Immature natural killer cell (primary cell): ENCODE measurements at places on chromosomes 1 and 21. TPM values are rescaled to one million over a fixed set of nuclear protein-coding genes. Genes with fewer than 3 reads are reported as not detected.

PSRC1 gene
- 0.69 TPM for polyA plus RNA-seq

WNT9A gene
- not detected for polyA plus RNA-seq

- DNase-seq: no peak
- H3K4me3 ChIP-seq: no peak overlapping the region
- no peaks in the 10 kb centered on the region for H3K27me3 ChIP-seq
- peaks cover 4% of the 10 kb centered on the region for H3K36me3 ChIP-seq
- H3K4me1 ChIP-seq: no peaks in the 10 kb centered on the region
Observed at GRCh38 chr1:81703756-81704463, 96.8 kb upstream of the ADGRL2 start.

GRCh38 chr1:91455334-91455733, 45.3 kb upstream of the CDC7 start:
- no peak overlapping the region for H3K4me3 ChIP-seq
- no peak overlapping the region for H3K27ac ChIP-seq
- H3K27me3 ChIP-seq: no peaks in the 10 kb centered on the region
- no peaks in the 10 kb centered on the region for H3K36me3 ChIP-seq
- no peak for DNase-seq
- no peaks in the 10 kb centered on the region for H3K4me1 ChIP-seq

GRCh38 chr21:29209696-29210095, 79.3 kb downstream of the MAP3K7CL start:
- H3K4me1 ChIP-seq: no peaks in the 10 kb centered on the region
- H3K36me3 ChIP-seq: no peaks in the 10 kb centered on the region
- no peak overlapping the region for H3K4me3 ChIP-seq
- DNase-seq: no peak

DNA sequence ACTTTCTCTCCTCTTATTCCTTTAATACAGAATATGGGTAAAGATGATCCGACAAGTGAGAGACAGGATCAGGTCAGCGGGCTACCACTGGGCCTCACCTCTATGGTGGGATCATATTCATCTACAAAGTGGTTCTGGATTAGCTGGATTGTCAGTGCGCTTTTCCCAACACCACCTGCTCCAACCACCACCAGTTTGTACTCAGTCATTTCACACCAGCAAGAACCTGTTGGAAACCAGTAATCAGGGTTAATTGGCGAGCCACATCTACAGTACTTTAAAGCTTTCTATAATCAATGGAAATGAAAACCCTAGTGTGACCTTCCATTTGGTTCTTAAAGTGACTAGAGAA, 643 bp downstream of the NRAS start:
- H3K27me3 ChIP-seq: peaks cover 7% of the 10 kb centered on the region
- H3K4me3 ChIP-seq: peak overlapping the region; percentile 95
- peaks cover 30% of the 10 kb centered on the region for H3K36me3 ChIP-seq

GRCh38 chr1:16367968-16368890, 1.2 kb downstream of the SZRD1 start:
- H3K36me3 ChIP-seq: peaks cover 4% of the 10 kb centered on the region
- H3K4me3 ChIP-seq: peak overlapping the region; percentile 99
- no peaks in the 10 kb centered on the region for H3K27me3 ChIP-seq
- no peak for DNase-seq
